ENCODE measurements at places on chromosomes 1 and 21.

- no peak for DNase-seq
These were observed 530.2 kb downstream of the PTPRC start for GRCh38 chr1:199168888-199169585.

GRCh38 chr1:9866836-9867235 lies 43.1 kb upstream of the CLSTN1 start:
- no peak for DNase-seq

GRCh38 chr1:225713281-225713680 lies 60.4 kb upstream of the ENAH start:
- DNase-seq, result peak; percentile 22

- DNase-seq, result no peak
These were observed 25.9 kb upstream of the RAP1A start for GRCh38 chr1:111593403-111594305.

- DNase-seq, result no peak
These were observed 43.7 kb downstream of the SYT6 start for GRCh38 chr1:114109981-114110380.

GRCh38 chr1:208917281-208917680 lies 666.2 kb upstream of the CAMK1G start:
- no peak for DNase-seq

- no peak for DNase-seq
These were observed 2.8 kb upstream of the SERINC2 start for GRCh38 chr1:31409946-31410858.

- no peak for DNase-seq
These were observed 10.5 kb upstream of the CPLANE2 start for GRCh38 chr1:16247441-16247840.

- peak; percentile 87 for DNase-seq
These were observed 509 bp downstream of the ADAMTS4 start for GRCh38 chr1:161198194-161198896.

DNA sequence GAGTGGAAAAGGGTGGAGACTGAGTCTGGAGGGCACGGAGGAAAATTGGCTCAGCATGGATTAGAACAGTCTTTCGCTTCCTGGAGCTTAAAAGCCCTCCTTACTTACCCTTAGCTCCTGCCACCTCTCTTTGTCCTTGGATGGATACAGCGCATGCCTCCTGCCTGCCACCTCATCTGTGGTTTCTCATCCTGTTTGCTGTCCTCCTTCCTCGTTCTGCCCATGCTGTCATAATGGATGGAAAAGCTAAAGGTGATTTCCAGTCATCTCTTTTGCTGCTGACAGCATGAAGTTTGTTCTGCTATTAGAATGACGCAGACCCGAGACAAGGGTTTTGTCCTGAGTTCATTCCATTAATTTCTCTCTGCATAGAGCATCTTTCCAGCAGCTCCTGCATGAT lies 425.9 kb downstream of the KIF26B start:
- DNase-seq, result no peak

- no peak for DNase-seq
These were observed 20.7 kb downstream of the SFT2D2 start for GRCh38 chr1:168246506-168246905.

GRCh38 chr1:228391411-228392020 lies 15.1 kb downstream of the TRIM11 start:
- no peak for DNase-seq

DNA sequence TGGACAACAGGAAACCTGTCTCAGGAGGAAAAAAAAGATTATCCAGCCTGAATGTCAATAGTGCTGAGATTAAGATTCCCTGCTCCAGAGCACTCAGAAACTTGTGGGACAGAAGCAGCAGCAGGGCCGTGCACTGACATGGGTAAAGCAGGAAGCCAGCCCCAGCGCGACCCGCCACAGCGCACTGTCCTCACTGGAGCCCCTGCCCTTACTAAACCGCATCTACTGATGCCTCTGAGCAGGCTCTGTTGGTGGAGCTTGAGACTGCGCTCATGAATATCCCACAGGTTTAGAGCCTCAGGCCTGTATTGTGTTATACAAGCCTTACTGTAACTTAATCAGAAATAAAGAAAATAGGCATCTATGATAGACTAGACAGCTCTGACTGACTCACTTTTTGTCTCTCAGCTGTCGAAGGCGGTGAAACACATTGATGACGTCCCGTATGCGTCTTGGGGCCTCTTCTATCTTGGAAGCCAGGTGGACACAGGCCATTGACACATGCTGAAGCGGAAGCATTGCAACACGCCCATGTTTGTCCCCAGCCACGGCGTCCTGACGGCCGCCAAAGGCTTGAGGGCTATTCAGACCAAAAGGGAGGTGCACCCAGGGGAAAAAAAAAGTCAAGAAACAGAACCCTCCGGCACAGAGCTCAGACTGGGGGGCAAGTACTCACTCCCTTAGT lies 1.2 kb downstream of the CCNL2 start:
- DNase-seq, result no peak

GRCh38 chr1:12434686-12435085 lies 183.3 kb downstream of the DHRS3 start:
- no peak for DNase-seq

GRCh38 chr1:112575154-112575804 lies 43.7 kb downstream of the ST7L start:
- DNase-seq, result no peak

DNA sequence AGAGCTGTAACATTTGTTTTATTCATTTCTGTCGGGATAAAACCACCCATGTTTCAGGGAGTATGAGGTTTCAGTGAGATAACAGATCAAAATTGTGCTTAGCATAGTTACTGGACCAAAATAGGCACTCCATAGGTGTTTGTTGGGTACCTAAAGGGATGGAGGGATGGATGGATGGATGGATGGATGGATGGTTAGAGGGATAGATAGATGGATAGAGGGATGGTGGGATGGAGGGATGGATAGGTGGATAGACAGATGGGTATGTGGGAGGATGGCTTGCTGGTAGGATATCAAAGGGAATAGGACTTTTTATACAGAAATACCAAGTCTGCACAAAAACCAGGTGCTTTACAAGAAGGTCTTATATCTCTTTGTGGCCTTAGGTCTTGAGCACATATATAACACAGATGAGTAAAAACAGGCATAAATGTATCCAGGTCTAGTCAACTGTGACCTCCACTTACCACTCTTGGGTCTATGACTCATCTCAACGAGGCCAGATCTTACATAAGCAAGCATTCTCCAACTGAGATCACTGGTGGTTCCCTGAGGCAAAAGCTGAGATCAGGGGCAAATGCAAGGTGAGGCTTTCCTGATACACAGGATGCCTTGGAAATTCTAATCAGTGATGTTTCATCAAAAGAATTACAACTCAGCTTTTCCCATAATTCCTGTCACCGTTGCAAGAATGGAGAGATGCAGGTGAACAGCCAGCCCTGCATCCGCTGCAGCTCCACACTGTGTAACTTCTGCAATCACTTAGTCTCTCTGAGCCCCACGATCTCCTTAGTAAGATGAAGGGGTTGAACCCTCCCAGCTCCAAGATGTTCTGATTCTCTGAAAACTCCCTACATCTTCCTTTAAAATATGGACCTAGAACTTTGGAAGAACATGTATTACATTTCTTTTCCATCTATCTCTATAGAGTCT lies 32.0 kb downstream of the PTAFR start:
- no peak for DNase-seq

- no peak for DNase-seq
These were observed 73.8 kb upstream of the DUSP10 start for GRCh38 chr1:221815660-221816059.

GRCh38 chr21:26137379-26138060 lies 33.0 kb downstream of the APP start:
- no peak for DNase-seq

- no peak for DNase-seq
These were observed 35.9 kb upstream of the GALNT2 start for GRCh38 chr1:230031131-230031530.

DNA sequence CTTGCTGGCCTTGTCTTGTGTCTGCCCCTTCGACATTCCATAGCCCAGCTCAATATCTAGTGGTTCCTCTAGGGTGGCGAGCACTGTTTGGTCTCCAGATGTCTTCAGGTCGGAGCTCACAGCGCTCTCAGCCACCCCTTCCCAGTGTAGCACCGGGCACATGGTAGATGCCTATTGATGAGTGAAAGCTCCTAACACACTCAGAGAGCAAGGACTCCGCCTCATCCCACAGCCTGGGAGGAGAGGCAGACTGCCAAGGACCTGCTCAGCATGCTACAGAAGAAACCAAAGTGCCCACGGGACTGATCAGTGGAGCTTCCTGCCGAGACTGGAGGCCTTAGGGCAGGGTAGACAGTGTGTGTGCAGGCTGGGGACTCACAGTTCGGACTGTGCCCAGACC lies 10.9 kb downstream of the PCSK9 start:
- no peak for DNase-seq

DNA sequence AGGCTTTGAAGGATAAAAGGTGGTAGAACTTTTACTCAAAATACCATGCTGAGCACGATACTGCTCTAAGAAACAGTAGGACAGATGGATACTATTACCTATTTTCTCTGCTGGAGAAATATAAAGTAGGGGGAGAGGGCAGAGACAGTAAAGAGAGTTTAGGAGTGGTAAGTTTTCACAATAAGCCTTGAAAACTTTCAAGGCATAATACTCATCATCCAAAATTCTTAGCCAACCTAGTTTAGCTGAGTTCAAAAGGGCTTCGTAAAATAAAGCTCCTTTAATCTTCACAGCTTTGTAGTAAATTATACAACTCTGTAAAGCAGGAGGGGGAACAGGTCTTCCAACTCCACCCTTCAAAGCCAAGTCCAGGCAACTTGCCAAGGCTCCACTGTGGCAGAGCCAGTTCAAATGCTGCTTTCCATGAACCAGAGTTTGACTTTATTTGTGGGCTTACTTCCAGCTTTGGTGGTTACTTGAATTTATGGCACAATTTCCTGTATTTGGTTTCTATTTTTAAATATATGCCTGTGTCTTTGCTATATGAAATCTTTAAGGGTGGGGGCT lies 15.5 kb downstream of the TEX38 start:
- DNase-seq, result no peak

DNA sequence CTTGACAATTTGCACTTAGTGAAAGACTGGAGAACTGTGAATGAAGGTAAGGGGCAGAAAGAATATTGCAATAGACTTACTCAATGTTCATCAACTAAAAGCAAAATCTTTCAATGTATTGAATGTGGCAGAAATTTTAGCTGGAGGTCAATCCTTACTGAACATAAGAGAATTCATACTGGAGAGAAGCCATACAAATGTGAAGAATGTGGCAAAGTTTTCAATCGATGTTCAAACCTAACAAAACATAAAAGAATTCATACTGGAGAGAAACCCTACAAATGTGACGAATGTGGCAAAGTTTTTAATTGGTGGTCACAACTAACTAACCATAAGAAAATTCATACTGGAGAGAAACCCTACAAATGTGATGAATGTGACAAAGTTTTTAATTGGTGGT lies 80.7 kb downstream of the JMJD4 start:
- no peak for DNase-seq

DNA sequence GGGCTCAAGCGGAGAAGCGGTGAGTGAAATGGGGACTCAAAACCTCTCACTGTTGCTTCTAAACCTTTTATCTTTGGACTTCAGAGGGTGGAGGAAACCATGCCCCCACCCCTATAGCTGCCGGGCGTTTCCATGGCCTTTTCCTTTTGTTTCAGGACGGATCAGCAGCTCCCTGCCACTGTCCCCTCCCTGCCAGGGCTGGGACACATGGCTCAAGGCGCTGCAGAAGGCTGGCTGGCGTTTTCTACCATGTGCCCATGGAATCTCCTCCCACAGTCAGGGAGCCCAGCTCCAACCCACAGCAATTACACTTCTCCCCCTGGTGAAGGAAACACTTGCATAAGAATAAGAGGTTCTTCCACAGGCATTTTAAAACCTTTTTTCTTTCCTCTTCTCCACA lies 812.7 kb downstream of the PLA2G4A start:
- no peak for DNase-seq

- DNase-seq, result no peak
These were observed 159.4 kb downstream of the RWDD3 start for GRCh38 chr1:95393434-95393833.

GRCh38 chr1:19140465-19140864 lies 69.6 kb downstream of the UBR4 start:
- DNase-seq, result no peak

- no peak for DNase-seq
These were observed 175.1 kb upstream of the CSF3R start for GRCh38 chr1:36657826-36658225.

- no peak for DNase-seq
These were observed 36.0 kb downstream of the ABCG1 start for GRCh38 chr21:42254651-42255601.

GRCh38 chr1:55375617-55376258 lies 160.6 kb upstream of the USP24 start:
- peak; percentile 75 for DNase-seq

GRCh38 chr1:202245391-202245790 lies 51.8 kb downstream of the LGR6 start:
- DNase-seq, result no peak

- peak; percentile 86 for DNase-seq
These were observed 12.2 kb downstream of the KIAA0319L start for GRCh38 chr1:35544976-35545375.

DNA sequence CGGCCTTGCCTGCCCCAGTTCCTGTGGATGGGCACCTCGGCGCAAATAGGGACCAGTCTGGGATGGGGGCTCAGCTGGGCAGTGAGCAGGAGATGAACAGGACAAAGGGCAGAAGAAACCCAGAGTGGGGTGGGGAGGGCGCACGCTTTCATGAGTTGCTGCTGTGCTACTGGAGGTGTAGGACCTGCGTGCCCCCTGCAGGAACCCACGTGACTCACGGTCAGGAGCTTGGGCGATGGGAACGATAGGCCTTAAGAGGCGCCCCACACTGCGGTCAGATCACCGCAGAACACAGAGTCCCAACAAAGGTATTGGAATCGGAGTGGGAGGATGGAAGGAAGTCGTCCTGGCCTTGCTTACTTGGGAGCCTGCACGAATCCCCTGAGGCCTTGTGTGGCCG lies 17.2 kb downstream of the PRDM15 start:
- peak; percentile 54 for DNase-seq

GRCh38 chr1:221200464-221200863 lies 321.2 kb downstream of the HLX start:
- DNase-seq, result no peak

GRCh38 chr1:100423832-100424337 lies 71.6 kb downstream of the CDC14A start:
- DNase-seq, result peak; percentile 17

DNA sequence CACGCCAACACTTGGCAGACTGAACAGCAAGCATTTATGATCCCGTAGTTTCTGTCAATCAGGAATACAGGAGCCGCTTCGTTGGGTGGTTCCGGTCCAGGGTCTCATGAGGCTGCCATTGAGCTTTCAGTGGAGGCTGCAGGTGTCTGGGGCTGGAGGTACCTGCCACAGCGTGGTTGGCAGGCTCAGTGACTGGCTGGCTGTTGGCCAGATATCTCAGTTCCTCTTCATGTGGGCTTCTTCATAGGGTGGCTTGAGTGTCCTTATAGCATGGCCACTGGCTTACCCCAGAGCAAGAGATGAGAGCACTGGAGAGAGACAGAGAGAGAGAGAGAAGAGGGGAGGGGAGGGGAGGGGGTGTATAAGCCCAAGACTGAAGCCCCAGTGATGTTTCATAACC lies 29.3 kb downstream of the PIK3CD start:
- no peak for DNase-seq

DNA sequence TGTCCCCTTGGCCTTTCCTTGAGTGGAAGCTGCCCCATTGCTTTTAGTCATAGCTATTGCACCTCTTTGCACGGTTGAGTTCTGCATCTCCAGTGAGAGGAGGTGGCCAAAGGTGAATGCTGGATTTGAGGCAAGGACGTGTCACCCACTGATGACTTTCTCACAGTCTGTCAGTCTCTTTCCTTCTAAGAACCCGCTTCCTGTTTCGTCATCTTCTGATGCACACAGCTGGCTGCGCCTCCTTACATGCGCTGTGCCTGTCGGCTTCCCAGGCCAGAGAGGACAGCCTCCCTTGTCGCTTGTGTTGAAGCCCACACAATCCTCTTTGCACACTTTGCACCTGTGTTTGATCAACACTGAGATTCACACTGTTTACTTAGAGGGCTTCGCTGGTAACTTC lies 41.8 kb upstream of the PWP2 start:
- DNase-seq, result no peak

All from GM23338 (cell line).